Esophagus squamous epithelium (tissue), 5 donors: ENCODE measurements at places on chromosomes 2 and 18. TPM values are rescaled to one million over a fixed set of nuclear protein-coding genes. Genes with fewer than 3 reads are reported as not detected.

The LAMA1 gene
- total RNA-seq: 2.7 TPM

The SAG gene
- total RNA-seq: not detected

The VAMP8 gene
- total RNA-seq: 78.8 TPM

The MOGAT1 gene
- total RNA-seq: not detected

The CDH2 gene
- 0.88 TPM for total RNA-seq

The SUPT7L gene
- 25.4 TPM for total RNA-seq

DNA sequence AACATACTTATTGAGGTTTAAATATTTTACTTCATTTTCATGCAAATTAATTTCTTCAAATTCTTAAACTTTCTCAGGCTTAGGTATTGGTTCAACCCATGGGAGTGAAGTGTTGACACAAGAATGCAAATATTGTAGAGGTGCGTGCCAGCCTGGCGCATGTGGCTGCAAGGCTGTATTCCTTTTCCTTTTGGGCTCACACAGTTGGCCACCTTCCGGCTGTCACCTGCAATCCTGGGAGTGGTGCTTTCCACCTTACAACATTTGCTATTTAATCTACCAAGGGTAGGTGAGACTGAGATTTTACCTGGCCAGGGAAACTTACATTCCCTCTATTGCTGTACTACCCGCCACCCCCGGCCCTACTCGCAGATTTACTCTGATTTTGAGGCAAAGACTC is 141.1 kb downstream of the DCC start:
- no peak for DNase-seq

GRCh38 chr18:60022671-60023276 is 123.0 kb downstream of the PMAIP1 start:
- DNase-seq: no peak

DNA sequence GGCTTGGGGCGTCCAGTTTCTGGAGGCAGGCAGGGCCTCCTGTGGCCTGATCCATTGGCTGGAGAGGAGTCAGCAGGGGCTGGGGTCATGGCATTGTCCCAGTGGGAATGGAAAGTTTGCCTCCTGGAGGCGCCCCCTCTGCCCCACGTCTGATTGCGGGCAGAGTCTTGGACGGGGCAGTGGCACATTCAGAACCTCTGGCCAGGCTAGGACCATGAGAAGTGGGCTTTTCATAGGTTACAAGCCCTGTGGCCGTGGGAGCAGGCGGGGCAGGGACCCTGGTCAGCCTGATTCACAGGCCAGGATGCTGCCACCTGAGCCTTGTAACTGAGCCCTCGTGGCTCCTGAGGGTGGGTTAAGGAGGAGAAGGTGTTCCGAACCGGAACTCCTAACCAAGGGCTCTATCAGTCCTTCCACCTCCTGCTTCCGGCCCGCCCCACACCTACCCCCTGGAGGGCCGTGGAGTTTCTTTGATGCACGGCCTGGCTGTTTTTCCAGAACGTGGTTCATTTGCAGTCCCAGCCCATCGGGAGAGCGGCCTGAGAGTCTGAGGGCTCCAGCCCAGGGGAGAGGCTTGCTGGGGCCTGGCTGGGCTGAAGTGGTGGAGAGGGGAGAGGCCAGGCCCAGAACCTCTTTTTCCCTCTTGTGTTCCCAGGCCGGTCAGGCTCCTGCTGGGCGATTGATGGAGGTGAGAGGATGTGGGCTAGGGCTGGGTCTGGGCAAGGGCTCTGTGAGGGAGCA is 43.9 kb upstream of the PLB1 start:
- DNase-seq: no peak

- DNase-seq: no peak
Observed at GRCh38 chr2:169977530-169977929, 150.3 kb downstream of the UBR3 start.

DNA sequence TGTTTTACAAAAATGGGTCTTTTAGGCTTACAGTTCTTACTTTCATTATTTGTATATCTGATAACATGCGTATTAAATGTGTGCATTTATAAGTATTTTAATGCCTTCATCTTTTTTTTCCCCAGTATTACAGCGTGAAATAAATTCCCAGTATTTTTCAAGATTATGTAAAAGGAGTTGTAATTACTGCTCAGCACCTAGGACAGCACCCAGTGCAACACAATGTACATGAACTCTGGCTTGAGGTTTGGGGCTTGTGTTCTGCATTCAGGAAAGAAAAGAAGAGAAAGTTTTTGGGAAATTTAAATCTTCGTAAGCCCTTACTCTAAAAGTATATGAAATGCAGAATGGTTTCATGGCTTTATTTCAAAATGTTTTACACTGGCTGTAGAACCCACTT is 16.7 kb downstream of the ZNF638 start:
- DNase-seq: no peak

DNA sequence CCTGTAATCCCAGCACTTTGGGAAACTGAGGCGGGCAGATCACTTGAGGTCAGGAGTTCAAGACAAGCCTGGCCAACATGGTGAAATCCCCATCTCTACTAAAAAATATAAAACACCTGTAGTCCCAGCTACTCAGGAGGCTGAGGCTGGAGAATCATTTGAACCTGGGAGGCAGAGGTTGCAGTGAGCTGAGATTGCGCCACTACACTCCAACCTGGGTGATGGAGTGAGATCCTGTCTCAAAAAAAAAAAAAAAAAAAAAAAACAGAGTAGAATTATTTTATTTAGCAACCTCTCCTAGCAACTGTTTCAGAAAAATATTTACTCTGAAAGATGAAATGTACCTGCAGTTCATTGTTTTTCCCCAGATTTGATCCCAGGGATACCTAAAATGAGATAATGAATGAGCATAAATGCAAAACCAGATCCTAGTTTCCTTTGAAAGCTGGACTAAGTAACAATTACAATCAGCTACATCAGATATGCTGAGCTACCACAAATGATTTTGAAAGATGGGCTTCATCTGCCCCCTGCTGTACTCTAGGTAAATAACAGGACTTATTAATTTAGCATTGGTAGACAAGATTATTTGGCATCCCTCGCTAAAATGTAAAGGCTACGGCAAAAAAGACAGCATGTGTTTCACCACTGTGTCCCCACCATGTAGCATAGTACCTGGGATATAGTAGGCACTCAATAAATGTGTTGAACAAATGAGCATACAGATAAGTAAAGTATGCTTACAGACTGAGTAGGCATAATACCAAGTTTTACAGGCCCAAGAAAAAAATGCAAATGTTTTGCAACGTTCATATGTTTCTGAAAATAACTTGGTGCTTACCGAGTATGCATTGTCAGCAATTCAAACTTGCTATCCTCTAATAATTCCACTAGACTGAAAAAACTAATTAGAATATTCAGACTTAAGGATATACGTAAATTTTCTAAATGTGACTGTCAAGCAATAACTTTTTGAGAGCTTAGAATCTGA is 102.5 kb downstream of the ATL2 start:
- no peak for DNase-seq
